ENCODE measurements at places on chromosomes 7 and 10.

GRCh38 chr7:144736880-144737493 lies 98.9 kb downstream of the TPK1 start:
- DNase-seq, result no peak

- no peak for DNase-seq
These were observed 2.8 kb downstream of the PDGFA start for GRCh38 chr7:516606-517456.

DNA sequence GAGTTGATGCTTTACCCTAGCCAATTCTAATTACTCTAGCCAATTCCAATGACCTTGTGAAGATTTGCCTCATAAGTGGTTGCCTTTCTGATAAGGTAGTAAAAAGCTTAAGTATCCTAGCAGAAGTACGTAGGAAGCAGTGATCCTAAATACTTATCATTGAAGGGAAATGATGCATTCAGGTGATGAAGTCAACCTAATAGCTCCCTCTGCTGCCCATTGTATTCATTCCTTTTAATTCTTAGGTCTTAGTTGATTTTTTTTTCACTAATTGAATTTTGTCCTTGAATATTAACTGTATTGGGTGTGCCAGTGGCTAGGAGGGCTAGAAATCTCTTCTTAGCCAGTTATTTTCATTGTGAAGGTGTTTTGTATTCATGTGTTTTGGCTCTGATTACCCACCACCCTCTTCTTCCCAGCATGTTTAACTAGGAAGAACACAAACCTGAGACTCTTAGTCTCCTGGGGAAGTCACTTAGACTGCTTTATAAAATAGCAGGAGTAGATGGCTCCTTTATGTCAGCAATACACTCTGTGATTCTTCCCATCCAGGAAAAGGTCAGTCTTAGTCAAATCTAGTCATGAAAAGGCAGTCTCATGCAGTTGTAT lies 46.3 kb downstream of the PLEKHA8 start:
- peak; percentile 19 for DNase-seq

DNA sequence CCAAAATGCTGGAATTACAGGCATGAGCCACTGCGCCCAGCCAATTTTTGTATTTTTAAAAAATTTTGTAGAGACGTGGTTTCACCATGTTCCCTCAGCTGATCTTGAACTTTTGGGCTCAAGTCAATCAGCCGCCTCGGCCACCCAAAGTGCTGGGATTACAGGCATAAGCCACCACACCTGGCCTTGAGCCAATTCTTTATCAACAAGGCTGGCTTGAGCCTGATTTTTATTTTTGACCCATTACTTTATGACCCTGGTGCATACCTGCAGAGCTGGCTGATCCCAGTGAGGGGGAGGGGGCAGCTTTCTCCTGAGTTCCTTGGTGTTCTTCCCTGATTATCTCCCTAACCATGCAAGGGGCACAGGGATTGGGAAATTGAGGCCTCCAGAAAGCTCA lies 15.8 kb upstream of the CPA1 start:
- DNase-seq, result no peak

DNA sequence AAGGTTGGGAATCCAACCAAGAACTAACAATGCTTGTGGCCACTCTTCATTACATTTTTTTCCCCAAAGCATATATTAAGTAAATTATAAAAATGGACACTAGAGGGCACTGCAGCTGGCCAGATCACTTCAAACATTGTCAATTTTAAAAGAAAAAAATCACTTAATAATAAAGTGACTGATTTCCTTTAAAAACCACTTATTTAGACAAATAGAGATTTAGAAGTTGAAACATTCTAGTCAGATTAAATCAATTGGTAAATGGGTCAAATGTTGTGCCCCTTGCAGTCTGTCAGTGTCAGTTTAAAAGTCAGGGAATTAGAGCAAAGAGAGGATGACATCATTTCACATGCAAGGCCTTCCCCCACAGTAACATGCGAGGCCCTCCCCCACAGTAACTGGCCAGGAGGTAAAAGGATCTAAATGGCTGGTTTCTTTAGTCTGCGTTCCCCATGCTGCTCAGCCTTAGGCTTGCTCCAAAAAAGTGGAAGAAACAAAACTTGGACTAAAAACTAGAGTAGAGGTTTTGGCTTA lies 177.9 kb downstream of the SKAP2 start:
- DNase-seq, result no peak
